ENCODE measurements at places on chromosomes 2 and 18.

GRCh38 chr18:9926223-9926894 lies 12.5 kb downstream of the VAPA start:
- no peak for DNase-seq

DNA sequence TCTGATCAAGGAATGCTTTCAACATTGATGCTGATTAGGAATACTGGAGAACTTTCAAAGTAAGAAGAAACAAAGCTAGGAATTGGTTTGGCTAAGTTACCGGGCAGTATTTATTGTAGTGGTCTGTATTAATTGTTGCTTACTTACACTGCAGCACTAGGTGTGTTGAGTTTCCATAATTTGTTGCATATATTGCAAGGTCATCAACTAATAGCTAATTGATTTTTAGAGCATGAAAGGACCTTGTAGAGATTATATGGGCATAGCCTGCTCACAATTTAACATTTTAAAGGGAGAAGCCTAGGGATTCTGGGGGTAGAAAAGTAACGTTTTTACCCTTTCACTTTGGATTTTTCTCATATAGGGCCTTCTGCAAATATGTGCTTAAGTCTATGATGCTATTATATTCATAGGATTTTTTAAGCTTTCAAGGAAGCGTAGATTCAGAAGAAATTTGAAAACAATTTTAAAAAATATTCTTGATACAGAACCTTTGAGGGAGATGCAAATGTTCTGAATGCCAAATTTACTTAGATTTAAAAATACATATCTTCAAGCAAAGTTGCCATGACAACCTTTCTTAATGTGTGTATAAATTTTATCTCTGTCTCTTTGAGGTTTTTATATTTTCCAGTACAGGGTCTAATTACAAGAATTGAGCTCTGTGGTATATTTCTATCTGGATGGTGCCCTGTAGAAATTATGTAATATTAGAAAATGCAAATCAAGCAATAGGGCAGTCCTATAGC lies 17.3 kb upstream of the ABI2 start:
- DNase-seq: no peak

- DNase-seq: no peak
These were observed 109.1 kb upstream of the CRIM1 start for GRCh38 chr2:36246320-36246990.

DNA sequence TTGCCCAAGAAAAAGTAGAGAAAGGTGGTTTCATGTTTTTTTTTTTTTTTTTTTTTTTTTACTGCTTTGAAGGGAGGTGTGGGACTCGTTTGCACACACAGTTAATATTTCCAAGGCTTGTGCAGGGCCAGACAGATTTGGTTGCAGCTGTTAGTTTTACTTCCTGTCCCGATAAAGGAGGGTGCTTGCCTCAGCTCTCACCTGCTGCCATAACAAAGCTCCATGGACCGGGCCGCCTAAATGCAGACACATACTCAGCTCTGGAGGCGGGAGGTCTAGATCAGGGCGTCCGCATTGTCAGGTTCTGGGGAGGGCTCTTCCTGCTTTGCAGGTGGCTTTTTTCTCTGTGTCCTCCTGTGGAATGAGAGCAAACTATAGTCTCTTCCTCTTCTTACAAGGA lies 69.9 kb downstream of the ODC1 start:
- DNase-seq: no peak

GRCh38 chr2:21404827-21405625 lies 281.3 kb downstream of the TDRD15 start:
- no peak for DNase-seq

- no peak for DNase-seq
These were observed 9.2 kb downstream of the TGIF1 start for GRCh38 chr18:3458952-3459853.

DNA sequence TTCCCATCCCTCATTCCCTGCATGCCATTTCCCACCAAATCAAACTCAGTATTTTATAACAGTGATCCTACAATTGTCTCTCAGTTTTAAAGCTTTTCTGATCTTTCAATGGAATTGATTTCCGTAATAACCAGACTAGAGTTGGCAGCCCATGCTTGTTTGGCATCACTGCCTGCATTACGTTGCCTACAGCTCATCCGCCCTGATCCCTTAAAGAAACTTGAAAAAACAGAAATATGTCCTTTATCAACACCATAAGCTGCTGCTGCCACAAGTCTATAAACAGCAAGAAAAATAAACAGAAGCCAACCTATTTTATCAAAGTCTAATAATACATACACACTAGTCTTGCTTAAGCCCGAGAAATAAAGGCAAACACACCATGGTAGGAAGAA lies 331.0 kb downstream of the METTL4 start:
- no peak for DNase-seq

- DNase-seq: no peak
These were observed 156.2 kb downstream of the DDX1 start for GRCh38 chr2:15747603-15748471.

- no peak for DNase-seq
These were observed 358.3 kb downstream of the CELF4 start for GRCh38 chr18:37207343-37207742.

DNA sequence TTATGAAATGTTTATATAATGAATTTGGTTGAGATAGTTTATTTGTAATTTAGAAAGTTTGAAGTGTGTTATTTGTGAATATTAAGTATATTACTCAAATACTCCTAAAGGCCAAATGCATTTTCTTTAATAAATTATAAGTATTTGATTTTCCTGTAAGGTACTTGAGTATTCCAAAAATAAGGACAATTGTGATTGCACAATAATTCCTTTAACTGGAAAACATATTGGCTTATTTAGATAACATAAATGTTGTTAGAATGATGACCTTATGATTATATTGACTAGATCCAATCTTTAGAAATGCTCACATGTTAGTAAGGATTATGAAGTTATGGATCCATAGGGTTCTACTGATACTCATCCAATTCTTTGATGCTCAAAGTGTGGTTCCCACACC lies 125.1 kb upstream of the MAP3K20 start:
- DNase-seq: no peak

DNA sequence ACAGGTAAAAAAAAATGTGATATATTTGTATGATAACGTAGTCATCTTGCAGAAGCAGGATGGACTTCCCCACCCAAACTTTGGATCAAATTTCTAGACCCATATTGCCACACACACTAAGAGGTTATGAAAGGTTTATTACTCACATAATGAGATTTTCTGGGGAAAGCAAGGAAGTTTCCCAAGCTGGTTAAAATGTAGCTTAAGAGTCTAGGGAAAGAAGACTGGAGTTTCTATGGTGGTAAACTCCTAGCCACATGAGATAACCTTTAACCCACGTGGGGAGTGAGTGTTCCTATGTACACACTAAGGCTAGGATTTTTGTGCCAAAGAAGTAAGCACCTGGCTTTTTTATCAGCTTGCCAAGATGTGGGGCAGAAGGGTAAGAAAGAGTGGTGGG lies 335.7 kb upstream of the UBE2E3 start:
- DNase-seq: no peak

DNA sequence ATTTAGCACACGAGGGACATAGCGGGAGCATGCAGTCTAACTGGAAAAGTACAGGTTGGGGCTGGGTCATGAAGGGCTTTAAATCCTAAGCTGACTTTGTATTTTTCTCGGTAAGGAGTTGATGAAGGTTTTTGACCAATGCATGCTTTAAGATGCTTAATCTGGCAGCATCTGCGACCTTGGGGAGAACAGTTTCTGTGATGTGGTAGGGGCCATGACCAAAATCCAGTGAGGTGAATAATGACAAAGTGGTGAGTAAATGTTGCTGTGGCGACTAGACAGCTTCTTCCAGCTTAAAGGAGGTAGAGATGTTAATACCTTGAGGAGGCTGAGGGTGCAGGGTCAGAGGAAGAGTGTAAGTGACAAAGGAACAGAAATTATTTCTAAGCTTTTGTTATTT lies 174.6 kb upstream of the ALPP start:
- DNase-seq: no peak

DNA sequence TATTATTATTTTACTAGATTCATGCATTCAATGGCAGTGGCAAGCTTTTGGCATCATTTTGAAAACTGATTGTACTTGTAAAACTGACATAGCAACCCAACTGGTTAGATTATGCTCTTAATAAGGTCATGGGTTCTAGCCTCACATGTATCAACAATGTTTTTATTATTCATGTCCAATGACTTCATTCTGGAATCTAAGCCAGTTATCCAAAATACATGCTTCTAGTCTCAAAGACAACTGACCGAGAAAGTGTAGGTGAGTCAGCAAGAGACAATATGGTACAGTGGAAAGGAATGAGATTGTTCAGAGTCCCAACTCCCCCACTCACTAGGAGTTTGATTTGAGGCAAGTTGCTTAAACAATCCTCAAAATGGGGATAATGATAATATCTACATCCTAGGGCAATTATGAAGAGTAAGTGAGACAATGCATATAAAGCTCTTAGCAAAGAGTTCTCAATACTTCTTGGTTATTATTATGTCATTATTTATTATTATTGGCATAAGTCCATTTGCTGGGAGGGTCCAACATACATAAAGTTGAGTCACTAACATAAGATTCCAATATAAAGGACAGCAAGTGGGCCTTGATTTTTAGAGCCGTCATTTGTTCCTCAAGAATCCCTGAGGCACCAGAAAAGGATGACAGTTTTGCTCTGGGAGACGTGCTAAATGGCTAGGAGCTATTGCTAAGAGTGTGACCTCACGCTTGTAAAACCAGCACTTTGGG lies 99.4 kb downstream of the NEB start:
- no peak for DNase-seq

DNA sequence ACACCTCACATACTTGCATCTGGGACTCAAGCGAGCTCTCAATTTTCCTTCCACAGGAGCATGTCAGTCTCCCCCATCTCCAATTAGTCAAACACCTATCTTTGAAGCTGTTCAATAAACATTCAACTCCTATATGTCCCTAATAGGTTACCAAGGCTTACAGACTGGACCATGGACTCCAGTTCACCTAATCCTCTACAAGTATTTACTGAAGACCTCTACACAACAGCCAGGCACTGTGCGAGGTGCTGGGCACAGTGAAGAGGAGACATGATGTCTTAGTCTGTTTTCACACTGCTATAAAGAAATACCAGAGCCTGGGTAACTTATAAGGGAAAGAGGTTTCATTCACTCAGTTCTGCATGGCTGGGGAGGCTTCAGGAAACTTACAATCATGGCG lies 129.9 kb downstream of the MYO5B start:
- no peak for DNase-seq

- DNase-seq: no peak
These were observed 9.4 kb downstream of the IL18RAP start for GRCh38 chr2:102432386-102432785.

DNA sequence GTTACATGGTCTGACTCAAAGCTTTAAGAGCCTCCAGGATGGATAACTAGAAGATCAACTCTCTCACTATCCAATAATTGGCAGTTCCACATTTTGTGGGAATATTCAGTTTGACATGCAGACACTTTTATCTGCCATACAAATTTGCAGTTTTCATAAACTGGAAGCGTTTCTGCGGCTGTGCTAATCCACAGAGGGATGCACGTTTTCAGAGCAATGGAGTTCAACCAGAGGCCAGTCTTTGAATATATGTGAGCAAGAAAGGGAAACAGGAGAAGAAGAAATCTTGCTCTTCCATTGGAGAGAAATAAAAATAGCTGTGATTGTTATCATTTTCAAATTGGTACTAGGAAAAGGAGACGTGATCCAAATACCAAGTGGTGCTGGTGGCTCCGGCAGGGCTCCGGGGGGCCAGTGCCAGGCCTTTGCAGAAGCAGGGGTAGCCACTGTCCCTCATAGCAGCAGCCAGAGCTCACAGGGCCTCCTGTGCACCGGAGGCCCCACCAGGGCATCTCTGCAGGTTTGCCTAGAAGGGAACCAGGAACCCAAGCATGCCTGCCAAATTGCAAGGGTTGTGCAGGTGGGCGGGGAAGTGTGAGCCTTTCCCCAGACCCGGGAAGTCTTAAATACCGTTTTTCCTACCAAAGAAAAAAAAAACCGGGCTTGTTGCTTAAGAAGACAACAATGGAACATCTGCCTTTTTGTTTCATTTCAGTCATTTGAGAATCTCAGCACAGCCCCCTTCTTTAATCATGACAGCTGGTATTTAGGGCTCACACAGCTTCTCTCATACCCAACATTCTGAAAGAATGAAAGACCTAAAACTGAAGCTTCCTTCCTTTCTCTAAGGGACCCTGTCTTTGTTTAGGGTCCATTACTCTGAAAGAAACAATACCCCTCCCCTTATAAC lies 791.1 kb upstream of the SOX11 start:
- no peak for DNase-seq

DNA sequence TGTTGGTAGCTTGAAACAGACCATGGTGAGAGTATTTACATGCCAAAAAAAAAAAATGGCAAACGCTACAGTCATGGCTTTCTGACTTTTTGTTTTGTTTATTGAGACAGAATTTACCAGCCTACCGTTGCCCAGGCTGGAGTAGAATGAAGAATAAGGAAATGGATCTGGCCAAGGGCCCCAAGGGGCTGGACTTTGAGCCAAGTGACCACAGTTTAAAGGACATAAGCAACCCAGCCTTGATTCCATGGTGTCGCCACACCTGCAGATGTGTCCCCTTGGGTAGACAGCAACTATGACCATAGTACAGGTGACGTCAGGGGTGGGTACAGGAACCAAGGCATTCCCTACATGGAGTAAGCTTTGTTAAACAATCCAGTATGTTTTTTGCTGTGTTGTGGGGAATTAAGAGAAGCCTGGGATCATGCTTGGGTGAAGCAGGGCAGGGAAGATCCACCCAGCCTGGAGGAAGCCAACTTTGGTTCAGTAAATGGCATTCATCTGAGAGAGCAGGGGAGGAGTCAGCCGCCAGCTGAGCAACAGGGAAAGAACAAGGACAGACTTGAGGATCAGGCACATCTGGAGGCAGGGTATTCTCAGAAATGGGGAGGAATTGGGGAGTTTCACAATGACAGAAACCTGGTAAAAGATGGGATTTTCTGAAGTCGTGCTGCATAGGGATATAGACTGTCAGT lies 110.3 kb upstream of the SH3BP4 start:
- no peak for DNase-seq

DNA sequence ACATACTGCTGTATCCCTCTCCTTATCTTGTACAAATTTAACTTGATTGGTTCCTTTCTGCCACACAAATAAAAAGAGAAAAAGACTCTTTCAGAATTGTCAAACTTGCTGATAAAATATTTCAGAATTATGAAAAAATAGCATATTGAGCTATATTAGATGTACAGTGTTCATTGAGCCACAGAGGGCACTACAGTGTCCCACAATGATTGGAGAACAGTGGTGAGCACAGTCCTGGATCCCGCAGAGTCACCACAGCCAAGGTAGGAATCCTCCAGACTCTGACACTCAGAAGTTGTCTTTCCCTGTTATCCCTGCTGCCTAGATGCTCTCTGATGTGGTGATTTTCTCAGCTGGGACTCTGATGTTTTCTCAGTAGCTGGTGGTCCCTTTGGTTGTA lies 1281.3 kb upstream of the ZEB2 start:
- no peak for DNase-seq

- DNase-seq: no peak
These were observed 2036.1 kb upstream of the LRRTM1 start for GRCh38 chr2:82340578-82341053.
